Thyroid gland (tissue), 4 donors: ENCODE measurements at places on chromosomes 2 and 18.

GRCh38 chr2:120538691-120539423, 192.9 kb downstream of the INHBB start:
- no peak for DNase-seq

- DNase-seq = no peak
These were observed 119.1 kb upstream of the RND3 start for GRCh38 chr2:150606380-150607060.

DNA sequence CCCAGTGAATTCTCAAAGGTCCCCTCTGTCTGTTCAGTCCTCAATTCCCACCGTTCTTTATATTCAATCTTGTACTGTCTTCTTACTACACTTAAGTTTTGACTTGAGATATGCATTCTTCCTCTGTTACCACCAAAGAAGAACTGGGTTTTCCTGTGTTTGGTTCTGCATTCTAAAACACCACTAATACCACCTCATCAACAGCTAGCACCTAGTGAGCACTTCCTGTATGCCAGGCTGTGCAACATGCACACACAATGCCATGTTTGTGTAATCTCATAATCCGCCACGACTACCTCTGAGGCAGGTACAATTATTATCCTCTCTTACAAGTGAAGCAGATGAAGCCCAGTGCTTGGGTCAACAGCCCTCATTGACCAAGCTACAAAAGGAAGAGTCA, 11.8 kb upstream of the CTAGE1 start:
- DNase-seq = no peak

DNA sequence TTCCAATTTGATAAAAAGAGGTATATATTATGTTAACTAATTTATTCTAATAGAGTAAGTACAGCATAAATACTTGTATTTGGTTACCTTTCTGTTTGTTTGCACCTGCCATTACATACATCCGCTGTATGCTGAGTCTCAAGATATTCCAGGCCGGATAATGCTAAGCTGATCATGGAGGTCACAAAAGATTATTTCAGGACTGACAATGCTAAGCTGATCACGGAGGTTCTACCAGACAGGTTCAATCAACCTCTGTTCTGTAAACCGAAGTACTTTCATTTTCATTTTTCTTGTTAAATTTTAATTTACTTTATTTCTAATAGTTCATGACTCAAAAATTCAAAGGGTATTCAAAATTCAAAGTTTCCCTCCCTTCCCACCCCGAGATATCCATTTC, 31.1 kb downstream of the PNO1 start:
- no peak for DNase-seq

- DNase-seq = no peak
These were observed 524 bp downstream of the ANKRD30B start for GRCh38 chr18:14748496-14748895.

DNA sequence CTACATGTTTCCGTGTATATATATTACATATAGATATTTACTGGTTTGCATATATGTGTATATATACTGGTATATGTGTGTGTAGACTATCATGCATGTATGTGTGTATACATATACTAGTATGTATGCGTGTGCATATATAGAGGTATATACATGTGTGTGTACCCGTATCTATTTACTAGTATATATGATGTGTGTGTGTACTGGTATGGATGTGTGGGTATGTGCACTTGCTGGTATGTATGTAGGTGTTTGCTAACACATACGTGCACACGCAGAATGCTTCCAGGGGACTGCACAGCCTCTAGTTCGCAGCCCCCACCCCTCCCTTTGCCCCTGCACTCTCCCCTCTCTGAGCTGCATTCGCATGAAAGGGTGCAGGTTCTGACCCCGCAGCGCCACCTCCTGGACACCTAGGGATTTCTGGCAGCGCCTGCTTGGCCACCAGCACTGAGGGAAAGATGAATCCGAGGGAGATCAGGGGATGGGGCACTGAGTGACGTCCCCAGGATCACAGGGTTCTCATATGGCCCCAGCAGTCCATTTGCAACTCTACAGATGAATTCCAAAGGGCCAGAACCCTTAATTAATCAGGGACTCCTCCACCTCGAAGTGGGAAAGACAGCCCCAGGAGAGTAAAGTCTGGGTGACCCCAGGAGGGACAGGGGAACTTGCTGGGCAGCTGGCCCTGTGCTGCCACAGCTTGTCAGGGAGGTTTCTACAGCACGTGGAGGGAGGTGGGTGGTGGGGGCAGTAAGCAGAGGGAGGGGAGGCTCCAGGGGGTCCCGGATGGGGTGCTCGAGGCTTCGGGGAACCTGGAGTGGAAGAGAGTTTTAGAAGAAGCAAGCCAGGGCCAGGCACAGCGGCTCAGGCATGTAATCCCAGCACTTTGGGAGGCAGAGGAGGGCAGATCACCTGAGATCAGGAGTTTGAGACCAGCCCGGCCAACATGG, 66.8 kb upstream of the ASAP2 start:
- DNase-seq = peak; percentile 76

- no peak for DNase-seq
These were observed 148.5 kb downstream of the TXNL1 start for GRCh38 chr18:56489893-56490292.

- DNase-seq = no peak
These were observed 91.4 kb upstream of the CABLES1 start for GRCh38 chr18:23043803-23044376.

DNA sequence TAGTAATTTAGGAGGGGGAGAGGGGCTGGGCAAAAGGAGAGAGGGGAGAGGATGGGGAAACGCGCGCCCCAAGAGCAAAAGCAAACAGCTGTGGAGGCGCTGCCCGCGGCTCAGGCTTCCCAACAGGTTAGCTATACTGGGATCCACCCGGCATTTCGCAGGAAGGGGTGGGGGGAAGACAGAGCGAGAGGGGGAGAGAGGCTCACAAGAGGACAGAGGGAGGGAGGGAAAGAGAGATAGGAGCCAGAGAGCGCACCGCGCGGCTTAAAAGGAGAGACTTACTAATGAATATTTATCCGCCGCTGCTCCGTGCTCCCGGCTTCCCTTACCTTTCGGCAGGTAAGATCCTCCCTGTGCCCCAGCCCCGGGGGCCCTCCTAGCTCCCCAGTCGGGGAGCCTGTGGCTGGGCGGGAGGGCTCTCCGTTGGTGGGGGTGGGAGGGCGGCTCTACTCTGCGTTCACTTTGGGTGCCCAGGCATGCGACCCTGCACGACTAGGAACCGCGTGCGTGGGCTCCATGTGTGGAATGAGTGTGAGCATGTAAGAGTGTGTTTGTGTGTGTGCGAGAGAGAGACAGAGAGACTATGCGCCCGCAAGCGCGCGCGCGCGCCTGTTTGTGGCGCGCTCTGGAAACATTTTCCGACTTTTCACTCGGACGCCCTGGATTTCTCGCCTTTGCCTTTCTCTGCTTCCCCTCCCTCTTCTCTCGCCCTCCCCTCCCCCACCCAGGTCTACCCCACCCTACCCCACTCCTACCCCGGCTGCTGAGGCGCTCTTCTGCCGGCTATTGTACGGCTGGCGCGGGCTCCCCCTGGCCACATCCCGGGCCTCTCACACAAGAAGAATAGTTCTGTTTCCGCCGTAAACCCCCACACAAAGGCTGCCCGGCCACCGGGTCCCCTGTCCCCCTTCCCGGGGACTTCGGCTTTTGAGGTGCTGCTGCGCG, 7.2 kb upstream of the SIX3 start:
- DNase-seq = no peak

DNA sequence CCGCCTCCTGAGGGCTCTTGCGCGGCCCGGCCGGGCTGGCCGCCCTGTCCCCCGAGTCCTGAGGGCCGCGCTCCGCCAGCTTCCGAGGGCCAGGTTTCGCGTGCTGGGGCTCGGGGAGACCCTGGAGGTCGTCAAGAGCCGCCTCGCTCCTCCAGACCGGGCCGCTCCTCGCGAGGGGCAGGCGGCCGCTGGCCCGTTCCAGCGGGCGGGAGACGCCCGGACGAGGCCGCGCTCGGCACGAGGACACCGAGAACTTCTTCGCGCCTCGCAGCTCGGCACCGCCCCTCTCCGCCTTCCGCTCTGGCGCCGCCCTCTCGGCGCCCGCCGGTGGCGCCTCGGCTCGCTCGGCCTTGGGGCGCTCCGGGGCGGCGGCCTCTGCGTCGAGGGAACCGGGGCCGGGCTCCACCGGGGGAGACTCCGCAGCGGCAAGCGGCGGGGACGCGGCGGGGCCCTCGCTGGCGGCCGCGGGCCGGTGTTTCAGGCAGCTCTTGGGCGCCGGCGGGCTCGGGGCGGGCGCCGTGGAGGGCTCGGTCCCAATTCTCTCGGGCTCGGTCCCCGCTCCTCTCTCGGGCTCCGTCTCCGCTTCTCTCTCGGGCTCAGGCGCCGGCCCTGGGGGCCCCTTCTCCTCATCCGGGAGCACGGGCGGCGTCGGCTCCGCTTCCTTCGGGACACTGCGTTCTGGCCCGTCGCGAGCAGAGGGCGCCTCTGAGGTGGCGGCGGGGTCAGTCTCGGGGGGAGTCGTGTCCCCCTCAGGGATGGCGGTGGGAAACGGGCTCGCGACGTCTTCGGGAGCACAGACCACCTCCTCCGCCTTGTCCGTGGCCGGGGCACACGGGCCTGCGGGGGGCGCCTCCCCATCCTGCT, 91.6 kb upstream of the MGAT4A start:
- peak; percentile 67 for DNase-seq

DNA sequence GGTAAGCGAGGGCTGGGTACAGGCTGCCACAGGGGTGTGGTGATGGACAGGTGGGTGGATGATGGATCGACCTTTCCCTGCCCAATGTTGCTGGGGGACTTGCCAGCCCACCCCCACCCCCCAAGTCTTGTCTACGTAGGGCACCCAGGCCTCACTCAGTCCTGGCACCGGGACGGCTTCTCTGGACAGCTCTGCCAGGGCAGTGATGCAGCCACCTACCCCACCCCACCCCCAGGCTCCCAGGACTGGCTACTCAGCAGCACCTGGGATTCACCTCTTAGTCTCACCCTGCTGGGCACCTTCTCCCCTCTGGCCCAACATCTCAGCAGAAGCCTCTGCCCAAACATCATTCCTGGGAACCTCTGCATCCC, 55.7 kb downstream of the ANKMY1 start:
- DNase-seq = no peak

DNA sequence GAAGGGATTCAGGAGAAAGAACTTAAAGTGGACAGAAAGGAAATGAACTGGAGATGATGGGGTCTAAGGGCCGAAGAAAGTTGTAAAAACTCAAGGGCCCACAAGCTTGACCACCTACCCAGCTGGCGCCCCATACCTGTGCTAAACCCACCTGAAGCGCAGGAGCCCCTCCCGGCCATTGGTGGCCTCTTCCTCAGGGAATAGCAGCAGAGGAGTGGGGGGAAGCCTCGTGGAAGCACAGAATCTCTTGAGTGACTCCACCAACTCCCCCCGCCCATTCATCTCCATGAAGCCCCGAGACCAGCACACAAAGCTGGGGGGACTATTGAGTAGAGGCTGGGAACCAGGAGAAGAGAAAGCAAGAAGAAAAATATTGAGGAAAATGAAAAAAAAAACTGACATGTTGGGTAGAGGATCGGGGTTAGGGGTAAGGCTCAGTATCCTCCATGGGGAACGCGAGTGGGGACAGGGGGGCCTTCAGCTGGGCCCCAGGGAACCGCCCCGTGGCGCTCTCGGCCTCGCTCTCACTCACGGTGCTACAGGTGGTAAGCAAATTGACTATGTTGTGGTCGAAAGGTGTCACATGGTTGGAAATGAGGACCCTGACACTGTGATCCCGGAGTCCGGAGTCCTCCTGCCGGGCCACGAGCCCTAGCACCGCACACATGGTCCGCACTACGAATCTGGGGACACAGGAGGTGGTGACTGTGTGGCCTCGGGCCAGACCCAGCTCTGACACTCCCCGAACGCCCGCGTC, 728 bp downstream of the AUP1 start:
- no peak for DNase-seq

DNA sequence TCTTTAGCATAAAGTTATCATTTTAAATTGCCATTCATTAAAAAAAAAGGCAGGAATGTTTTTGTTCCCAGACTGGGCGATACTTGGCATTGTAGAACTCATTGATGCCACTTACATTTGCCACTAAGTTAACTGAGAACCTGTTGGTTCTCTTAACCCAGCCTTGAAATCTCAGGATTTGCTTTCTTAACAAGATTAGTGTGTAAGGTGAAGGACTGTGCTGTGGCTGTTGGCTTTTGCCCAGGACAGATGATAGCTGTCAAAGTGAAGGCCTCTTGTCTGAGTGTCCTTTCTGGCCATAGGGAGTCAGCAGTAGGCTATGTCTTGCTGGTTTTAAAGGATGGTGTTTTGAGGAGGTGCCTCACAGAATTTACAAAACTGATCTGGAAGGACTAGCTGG, 2.6 kb downstream of the DPYSL5 start:
- DNase-seq = no peak

GRCh38 chr2:22784566-22784965, 600.4 kb upstream of the KLHL29 start:
- no peak for DNase-seq

DNA sequence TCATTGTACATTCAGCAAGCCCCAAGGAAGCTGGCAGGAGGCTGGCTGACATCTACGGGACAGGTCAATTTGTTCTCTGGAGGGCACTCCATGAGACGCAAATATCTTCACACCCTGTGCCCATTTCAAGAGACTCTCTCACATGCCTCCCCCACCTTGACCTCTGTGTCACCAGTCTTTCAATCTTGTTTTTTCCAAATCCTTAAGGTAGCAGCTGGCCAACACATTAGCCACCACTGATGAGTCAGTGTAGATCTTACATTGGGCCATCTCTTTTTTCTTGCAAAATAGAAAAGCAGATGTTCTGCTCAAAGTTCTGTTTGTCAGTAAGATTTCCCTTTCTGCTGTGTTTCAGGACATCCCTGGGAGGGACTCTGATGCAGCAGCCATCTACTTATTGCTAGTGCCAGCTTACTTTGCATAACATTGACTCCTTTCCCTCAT, 1.7 kb upstream of the DPP4 start:
- no peak for DNase-seq

DNA sequence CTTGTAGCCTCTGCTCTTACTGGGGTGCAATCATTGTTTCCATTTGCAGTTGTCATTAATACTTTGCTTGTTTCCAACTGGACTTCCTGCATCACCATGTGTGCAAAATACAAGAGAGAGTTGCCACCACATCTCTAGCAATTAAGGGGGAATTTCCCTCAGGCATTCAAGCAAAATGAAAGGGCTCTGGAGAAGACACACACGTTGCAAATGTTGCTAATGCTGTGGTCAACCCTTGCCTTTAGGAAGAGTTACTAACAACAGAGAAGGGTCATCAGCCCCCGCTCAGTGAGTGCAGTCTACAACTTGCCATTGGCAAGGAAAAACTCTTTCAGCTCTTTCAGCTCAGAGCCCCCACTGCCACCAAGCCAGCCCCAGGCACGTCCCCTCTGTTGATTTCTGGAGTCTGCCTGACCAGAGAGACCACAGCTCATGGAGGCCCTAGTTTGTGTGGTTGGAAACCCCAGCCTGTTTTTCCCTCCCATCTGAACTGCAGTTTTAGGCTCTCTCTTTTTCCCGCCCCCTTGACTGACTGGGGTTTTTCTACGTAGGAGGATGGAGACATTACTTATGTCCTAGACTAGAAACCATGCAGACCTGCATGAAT, 25.9 kb upstream of the GPR45 start:
- no peak for DNase-seq

DNA sequence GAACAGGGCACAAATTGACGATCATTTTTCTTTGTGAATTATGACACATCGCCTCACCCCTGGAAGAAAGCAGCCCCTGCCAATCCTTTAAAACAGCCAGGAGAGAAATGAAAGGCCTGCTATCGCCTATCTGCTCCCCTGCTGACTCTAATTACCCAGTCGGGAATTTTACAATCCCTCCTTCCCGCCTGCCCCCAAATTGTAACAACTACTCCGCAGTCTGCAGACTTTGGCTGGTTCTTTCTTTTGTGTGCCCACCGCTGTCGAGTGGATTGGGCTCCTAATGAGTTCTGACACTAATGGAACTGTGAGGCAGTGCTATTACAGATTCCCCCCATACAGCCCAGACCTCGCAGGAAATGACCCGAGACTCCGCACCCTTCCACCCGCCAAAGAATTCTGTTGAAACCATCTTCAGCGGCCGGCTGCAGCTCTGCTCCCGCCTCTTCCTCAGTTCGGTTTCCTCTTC, 281.2 kb upstream of the PARD3B start:
- DNase-seq = no peak
